ENCODE measurements at places on chromosomes 12 and 14.

DNA sequence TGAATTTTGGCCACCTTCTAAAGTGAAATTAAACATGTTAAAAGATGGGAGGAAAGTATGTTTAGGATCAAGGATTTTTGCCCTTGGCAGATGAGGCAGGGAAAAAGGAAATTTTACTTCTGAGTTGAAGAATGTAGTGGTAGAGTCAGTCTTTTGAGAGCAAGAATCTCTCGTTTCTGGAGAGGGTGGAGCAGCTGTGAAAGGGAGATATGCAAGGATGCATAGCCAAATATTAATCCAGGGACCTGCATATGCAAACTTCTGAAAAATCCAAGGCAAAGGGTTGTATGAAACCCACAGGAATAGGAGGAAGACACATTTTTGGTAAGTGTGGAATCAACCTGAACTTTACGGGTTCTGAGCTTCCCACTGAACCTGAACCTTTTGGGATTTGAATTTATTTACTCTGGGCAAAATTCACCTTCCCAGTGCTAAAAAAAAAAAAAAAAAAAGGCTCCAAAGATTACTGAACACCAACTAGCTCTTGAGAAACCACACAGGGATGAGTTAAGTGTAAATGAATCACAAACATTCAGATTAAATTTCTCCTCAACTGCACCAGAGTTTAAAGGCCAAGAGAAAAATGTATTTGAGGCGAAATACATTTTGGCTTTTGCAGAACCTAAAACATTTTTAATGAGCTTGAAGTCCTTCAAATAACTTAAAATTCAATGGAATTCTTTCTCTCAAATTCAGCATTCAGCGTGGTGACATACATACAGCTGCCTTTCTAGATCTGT lies 187.1 kb upstream of the CDKN3 start:
- peak; percentile 58 for DNase-seq

DNA sequence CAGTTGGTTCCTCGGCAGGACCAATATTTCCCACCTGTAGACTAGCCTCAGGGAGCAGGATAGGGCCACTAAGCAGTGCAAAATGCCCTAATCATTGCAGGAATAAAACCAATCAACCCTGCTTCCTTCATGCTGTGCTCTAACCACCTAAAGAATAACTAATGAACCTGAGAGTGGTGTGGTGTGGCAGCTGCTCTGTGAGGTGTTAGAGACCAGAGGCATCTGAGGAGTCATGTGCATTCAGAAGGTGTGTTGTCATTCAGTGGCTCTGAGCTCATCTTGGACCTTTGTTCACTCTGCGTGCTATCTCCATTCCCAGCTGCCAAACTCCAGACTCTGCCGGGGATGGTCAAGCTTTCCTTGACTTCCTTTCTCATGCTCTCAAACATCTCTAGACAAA lies 136.7 kb upstream of the EGLN3 start:
- peak; percentile 90 for DNase-seq

GRCh38 chr12:77060136-77060882 lies 5.1 kb downstream of the E2F7 start:
- no peak for DNase-seq

DNA sequence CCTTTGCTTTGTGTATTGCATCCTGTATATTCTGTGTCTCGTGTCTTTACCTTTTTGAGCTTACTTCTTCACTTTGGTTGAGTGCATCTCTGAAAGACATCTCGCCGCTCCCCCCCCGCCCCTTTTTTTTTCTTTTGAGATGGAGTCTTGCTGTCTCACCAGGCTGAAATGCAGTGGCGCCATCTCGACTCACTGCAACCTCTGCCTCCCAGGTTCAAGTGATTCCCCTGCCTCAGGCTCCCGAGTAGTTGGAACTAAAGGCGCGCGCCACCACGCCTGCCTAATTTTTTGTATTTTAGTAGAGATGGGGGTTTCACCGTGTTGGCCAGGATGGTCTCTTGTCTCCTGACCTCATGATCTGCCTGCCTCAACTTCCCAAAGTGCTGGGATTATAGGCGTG lies 49.9 kb downstream of the DIP2B start:
- no peak for DNase-seq

- DNase-seq, result no peak
Measured at GRCh38 chr14:38203929-38204718, 3.6 kb upstream of the SSTR1 start.

- DNase-seq, result no peak
Measured at GRCh38 chr14:77180726-77181602, 634 bp upstream of the TMEM63C start.

- DNase-seq, result peak; percentile 59
Measured at GRCh38 chr14:74572726-74573301, 39.2 kb downstream of the LTBP2 start.

DNA sequence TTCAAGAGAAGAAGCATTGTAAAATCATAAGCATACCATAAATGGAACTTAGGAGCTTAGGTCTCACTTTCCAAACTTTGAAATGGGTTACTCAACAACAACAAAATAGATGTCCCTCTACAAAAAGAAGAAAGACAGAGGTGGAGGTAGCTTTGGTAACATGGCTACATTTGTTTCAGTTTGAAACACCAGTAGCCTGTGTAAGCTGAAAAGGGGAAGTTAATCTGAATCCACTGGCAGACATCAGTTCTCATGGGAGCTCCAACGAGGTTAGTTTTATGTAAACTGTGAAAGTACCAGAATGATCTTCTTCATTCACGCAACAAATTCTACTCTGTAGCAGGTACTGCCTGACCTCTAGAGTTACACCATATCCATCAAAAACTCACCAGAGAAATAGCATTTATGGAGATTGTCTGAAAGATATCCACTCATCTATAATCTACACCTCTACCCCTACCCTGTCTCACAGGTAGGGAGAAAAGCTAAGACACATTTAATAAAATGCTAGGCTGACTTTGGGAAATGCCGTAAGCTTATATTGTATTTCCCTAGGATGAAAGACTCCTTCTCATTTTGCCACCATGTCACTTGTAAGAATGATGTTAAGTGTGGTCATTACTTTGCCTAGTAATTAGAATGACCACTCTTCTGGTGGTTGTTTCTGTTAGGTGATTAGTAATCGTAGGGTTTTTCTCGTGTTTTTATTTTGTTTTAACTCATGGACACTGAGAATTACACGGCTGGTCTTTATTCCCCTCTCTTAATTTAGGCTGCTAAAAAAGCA lies 224.1 kb downstream of the ASCL1 start:
- DNase-seq, result no peak

DNA sequence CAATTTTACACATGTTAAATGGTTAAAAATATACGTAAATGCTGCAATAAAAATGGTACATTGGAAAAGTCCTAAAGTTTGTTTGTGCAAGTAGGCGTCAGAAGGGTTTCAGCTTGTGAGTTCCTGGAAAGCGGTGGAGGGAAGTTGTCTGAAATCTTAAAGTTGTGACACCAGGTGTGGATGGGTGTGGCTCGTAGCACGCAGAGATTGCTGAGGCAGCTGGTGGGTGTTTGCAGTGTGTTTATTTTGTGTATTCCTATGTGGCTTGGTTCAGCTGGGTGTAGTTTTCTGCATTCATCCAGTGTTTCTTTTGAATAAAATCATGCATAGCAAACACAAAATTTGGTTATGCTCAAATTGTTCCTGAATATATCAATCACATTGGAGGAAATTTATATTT lies 136.8 kb upstream of the TBX3 start:
- DNase-seq, result no peak

DNA sequence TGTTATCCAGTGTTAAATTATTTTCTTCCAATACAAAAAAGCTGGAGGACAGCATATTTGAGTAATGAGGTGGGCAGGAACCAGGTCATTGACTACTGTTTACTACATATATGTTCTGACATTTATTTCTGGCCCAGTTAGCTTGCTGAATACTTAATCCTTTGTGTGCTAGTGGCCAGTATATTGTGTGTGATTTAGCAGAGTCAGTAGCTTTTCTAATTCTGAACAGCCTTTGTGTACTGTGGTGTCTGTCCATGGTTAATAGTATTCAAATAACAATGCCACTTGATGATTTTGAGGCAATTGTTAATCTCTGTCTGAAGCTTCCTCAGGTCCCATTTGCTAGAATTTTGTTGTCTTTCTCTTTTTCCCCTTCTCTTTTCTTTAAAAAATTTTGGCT lies 286.5 kb upstream of the E2F7 start:
- no peak for DNase-seq

- DNase-seq, result no peak
Measured at GRCh38 chr12:52529417-52529816, 9.2 kb upstream of the KRT5 start.

DNA sequence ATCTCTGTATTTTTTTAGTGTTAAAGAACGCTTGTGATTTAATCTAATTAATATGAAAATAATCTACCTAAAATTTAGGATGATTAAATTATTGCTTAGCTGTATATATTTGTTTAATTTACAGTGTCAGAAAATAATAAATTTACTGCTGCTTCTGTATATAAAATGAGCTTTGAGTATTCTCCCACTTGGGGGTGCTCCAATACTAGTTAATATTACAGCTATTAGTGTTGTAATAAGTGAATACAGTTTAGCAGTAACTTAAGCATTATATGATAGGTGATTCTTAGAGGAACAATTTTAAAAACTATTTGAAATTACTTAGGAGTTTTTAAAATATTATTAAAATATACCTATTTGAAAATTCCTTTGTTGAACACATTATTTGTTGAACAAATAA lies 62.2 kb downstream of the PAPOLA start:
- DNase-seq, result no peak

- no peak for DNase-seq
Measured at GRCh38 chr14:36522972-36523715, 3.1 kb upstream of the NKX2-1 start.

DNA sequence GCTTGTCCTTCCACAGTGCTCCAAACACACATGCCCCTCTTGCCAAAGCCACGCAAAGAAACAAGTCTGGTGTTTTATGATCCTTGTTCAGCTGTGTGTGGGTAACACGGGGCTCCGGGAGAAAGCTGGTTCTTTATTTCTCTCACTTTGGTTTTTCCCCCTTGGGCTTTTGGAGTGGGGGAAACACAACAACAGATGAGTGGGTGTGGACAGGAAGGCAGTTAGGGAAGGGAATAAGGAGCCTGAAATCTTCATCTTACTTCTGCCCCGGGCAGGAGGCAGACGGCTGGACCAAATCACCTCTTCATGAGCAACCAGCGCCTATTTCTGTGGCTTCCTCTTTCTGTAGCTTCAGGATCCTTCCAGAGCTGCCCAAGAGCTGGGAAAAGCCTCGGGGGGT lies 218.5 kb downstream of the PHETA1 start:
- DNase-seq, result no peak

GRCh38 chr12:39372929-39373328 lies 70.0 kb downstream of the KIF21A start:
- DNase-seq, result peak; percentile 38

DNA sequence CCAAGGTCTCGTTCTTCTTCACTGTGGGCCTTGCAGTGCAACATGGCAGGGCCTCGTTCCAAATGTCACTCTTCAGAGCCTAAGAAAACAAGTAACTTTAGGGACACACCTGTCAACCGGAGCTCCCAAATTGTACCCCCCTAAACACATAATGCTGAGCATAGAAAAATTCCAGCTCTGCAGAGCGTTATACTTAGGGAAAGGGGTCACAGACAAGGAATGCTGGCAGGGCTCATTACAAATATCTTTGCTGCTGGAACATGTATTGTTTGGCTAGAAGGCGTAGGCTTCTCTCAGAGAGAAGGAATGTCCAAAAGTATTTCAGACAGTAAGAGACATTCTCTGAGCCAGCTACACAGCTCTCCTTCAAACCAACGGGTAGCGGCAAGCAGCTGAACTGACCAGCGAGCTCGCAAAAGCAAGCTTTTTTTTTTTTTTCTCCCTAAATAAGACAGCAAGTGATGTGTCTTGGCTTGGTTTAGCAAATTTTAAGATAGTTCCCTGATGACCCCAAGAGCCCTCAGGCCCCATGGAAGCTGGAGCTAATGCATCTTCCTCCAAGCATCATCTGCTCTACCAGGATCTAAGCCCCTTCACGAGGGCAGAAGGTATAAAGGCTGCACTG lies 24.5 kb downstream of the SSH1 start:
- DNase-seq, result peak; percentile 78

GRCh38 chr14:97346675-97347074 lies 549.5 kb downstream of the VRK1 start:
- no peak for DNase-seq

GRCh38 chr14:97592341-97592980 lies 795.3 kb downstream of the VRK1 start:
- DNase-seq, result no peak

DNA sequence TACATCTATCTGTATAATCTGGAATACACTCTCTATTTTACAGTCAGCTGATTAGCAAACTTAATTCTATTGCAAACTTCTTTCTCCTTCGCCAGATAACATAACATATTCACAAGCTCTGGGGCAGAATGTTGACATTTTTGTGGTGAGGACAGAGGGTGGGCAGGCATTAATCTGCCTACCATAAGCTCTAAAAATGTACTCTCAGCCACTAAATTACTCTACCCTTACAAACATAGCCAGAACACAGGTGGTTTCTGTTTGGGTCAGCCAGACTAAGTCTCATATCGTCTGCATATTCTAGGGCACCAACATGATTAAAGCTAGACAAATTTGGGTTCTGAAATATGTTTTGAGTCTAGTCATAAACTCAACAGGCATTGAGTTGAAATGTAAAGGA lies 90.1 kb downstream of the SLC6A15 start:
- DNase-seq, result no peak

DNA sequence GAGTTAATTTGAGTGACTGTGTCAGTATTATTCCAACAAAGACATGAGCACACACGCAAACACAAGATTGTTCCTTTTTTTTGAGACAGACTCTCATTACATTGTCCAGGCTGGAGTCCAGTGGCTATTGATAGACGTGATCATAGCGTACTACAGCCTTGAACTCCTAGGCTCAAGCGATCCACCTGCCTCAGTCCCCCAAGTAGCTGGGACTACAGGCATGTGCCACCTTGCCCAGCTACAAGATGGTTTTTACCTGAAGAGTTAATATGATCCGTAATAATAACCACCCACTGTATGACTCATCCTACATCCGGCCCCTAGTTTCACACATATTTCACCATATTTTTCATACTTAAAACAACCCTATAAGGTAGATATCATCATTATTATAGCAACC lies 26.8 kb downstream of the BCAT1 start:
- no peak for DNase-seq

DNA sequence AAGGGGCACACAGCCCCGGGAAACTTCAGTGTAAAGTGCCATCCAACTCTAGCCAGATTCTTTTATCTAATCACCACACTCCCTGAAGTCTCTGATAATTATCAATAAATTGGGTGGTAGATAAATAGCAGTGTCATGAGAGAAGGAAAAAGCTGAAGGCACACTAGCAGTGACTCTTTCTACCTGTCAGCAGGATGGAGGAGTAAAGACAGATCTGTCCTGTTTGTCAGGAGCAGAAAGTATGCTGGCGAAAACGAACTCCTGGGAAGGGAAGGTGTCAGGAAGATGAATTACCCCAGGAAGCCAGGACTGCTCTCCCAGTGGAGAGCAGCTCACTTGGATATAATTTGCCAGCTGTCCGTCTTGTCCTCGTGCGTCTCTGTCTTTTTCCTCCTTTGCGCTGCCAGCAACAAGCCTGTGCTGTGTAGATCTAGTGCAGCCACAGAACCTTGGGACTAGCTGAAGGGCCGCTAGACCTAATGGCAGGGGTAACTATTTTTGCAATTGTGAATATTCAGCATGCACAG lies 981.9 kb downstream of the DIO2 start:
- no peak for DNase-seq

GRCh38 chr12:79618848-79619404 lies 71.8 kb downstream of the PAWR start:
- DNase-seq, result peak; percentile 79

All from kidney tubule cell (primary cell).